ENCODE measurements at places on chromosomes 6 and 20. TPM values are rescaled to one million over a fixed set of nuclear protein-coding genes. Genes with fewer than 3 reads are reported as not detected.

- DNase-seq, result no peak
Measured at GRCh38 chr20:55173601-55174000, 698.2 kb downstream of the DOK5 start.

- no peak for DNase-seq
Measured at GRCh38 chr6:11356404-11357155, 124.1 kb upstream of the NEDD9 start.

The CST1 gene
- total RNA-seq, result not detected

DNA sequence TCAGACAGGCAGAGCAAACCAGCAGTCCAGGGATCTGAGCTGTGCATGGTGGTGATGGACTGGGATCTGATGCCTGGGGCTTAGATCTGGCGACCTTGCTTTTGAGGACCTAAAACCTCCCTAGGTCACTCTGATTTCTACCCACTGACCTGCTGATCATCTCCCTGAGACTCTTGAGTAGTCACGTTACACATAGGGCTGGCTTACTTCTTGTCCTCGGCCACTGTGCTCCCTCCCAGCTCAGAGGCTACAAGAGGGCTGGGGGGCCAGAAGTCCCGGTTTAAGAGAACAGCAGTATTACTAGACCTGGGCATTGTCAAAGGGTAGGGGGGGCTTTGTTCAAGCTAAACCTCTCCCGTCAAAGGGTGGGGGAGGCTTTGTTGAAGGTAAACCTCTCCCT lies 5.5 kb downstream of the DYNLT1 start:
- no peak for DNase-seq

DNA sequence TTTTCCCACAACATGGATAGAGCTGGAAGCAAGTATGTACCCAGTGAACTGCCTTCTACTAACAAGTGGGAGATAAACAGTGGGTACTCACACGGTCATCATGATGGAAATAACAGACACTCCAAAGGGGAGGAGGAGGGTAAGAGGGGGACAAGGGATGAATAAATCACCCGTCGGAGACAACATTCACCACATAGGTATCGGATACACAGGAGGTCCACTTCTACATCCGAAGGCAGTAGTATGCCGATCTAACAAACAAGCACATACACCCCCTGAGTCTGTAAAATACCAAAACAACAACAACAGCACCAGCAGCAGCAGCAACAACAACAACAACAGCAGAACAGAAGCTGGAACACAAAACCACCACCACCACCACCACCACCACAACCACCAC lies 1943.2 kb upstream of the DEFB115 start:
- DNase-seq, result no peak

GRCh38 chr6:77536701-77537100 lies 73.4 kb upstream of the HTR1B start:
- DNase-seq, result no peak

DNA sequence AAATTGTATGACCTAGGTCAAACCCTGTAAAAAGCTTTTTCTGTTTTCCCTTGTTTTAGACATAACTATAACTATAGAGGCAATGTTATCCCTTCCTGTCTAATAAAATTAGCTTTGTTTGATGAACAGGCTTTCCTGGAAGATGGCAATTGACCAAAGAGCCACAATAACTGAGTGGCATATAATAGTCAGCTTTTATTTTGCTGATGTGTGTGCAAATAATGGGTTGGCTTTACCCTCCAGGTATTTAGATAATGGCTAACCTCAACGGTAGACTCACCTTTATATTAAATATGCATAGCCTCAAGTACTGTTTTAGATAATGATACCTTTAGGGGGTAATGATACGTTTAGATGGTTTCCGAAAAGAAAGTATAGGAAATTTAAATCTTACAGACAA lies 15.0 kb downstream of the TBXT start:
- DNase-seq, result no peak

The CRISP1 gene
- not detected for total RNA-seq

GRCh38 chr20:62331347-62331746 lies 28.6 kb downstream of the ADRM1 start:
- no peak for DNase-seq

- peak; percentile 81 for DNase-seq
Measured at GRCh38 chr6:74598462-74599393, 607.1 kb downstream of the COL12A1 start.

The BRD2 gene
- 160 TPM for total RNA-seq

- no peak for DNase-seq
Measured at GRCh38 chr6:100404051-100404450, 60.7 kb downstream of the SIM1 start.

The ANGPT4 gene
- total RNA-seq, result not detected

- no peak for DNase-seq
Measured at GRCh38 chr6:166495487-166496314, 90.8 kb downstream of the RAMACL start.

- no peak for DNase-seq
Measured at GRCh38 chr6:63571361-63572043, 778 bp upstream of the LOC128125822 start.

DNA sequence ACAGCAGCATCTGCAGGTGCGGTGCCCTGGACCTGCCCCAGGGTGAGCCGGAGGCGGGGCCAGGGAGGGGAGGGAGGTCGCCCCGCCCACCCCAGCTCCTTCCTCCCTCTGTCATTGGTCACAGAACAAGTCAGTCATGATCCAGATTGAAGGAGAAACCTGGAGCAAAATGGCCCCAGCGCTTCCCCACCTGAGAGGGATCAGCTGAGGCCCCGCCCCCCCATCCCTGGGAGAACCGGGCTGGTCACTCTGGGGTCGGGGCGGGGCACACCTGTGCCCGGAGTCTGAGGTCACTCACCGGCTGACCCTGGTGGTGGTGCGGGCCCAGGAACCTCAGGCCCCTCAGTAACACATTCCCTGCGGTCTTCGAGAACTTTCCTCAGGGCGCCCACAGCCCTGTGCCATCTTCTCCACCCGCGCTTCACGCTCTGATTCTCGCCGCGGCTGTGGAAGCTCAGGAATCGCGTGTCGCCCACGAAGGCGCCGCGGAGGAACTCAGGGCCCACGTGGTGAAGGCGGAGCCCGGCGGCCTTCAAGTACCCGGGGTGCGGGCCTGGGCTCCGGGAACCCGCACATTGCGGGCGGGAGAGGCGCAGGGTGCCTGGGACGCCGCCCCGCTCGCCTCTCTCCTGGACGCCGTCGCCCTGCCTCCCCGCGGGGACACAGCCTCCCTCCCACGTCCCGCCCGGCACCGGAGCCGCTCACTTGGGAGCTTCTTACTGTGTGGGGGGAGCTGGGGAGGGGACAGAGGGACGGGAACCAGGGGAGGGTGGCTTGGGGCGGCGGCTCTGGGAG lies 36.4 kb upstream of the HLA-C start:
- no peak for DNase-seq

GRCh38 chr20:7930343-7930742 lies 9.9 kb downstream of the HAO1 start:
- DNase-seq, result no peak

- DNase-seq, result no peak
Measured at GRCh38 chr20:49701241-49701790, 12.4 kb downstream of the B4GALT5 start.

DNA sequence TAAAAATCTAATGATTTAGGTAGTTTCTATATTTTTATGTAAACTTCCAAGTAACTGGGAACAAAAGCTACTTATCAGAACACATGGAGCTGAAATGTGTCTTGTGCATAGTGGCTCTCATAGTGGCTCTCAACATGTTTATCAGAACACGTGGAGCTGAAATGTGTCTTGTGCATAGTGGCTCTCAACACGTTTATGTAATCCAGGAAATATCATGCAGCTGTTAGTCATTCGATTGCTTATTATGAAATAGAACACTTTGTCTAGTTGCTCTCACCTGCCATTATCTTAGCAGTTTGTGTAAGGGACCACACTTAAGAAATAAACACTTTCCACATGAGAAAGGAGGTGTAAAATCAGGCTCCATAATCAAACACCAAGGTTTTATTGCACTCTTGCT lies 119.2 kb upstream of the ASCC3 start:
- DNase-seq, result no peak

DNA sequence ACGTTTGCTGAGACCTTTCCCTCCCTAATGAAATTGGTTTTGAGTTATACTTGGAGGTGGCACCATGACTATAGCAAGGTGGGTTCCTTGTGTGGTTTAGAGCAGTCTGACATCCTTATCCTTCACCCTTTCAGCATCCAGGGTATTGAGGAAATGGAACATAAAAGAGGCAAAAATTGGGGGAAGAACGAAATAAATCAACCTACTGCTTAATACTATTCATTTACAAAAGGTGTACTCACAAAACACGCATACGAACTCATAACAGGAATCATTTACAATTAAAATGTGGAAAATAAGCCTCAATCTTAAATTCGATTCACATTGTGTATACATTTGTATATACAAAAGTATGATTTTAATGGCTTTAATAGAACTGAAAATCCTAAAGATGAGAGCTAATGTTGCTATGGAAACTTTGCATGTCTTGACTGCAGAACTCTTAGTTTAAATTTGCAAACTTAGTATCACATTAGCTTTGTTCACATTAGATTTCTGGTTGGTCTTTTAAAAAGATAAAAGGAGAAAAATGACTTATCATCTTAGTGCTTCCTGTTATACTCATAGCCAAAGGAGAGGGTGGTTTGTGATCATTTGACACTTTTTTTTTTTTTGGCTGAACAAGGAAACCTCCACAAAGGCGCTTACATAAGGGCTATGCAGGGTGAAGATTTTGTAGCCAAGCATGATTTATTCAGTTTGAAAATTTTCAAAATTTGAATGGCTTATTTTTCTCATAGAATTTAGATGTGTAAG lies 76.1 kb upstream of the ATXN1 start:
- no peak for DNase-seq

DNA sequence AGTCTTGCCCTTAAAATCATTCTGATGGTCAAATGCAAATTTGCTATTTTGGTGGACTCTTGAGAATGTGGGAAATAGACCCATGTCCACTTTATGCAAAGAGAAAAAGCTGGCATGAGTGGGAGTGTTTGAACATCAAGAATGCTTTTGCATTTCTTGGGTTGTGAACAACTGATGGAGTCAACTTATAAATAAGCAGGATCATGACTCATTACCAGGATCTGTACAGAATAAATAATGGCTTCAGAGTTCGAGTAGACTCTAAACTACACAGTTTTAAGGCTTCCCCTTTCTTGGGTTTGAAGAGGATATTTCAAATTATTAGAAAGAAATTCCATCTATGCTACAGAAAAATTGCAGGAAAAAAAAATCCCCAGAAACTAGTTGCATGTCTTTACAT lies 195.5 kb downstream of the EYA4 start:
- no peak for DNase-seq

DNA sequence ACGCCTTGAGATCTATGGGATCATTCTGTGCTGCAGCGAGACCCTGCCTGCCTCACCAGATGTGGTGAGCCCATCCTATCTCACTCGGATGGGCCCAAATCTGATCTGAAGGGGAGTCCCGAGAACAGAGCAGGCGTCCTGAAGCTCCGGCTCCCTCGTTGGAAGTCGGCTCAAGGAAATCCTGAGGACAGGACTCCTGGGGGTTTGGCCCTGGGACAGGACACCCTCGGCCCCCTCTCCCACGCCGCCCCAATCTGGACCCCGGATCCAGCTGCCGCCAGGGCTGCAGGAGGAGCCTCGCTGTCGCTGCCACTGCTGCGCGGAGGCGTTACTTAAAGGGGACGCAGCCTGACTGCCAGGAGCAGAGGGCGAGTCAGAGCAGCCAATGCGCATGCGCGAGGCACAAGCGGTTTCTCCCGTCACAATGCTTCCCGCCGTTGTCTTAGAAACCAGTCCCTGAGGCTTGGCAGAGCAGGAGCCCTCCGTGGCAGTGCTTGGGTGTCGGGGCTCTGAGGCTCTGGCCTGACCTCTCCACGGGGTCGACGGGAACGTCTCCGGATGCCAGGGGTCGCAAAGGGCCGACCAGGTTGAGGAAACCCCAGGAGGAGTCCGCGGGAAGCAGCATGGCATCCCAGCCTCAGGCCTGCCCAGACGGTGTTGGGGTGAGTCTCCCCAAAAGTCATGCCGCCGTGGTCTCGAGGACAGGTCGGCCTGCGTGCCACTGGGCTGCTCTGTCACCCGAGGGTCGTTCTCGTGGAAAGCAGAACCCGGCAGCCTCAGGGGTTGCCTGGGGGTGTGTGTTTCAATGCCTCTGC lies 1567.8 kb upstream of the DEFB115 start:
- no peak for DNase-seq

DNA sequence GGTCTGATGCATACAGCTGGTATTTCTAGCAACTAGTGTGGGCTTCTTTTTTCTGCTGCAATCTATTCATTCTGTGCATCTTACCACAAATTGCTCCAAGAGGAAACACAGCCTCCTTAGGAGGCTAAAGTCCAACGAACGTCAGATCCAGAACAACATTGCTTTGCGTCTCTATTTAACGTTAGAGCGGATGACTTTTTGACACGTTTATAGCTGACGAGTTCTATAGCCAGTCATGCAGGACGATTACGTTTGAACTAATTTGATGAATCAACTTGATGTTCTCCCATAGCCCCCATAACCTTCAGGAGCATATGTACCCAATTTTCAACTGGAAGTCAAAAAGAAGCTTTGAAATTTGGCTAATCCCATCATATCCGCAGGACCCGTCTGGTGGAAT lies 59.9 kb downstream of the TSHZ2 start:
- DNase-seq, result no peak

DNA sequence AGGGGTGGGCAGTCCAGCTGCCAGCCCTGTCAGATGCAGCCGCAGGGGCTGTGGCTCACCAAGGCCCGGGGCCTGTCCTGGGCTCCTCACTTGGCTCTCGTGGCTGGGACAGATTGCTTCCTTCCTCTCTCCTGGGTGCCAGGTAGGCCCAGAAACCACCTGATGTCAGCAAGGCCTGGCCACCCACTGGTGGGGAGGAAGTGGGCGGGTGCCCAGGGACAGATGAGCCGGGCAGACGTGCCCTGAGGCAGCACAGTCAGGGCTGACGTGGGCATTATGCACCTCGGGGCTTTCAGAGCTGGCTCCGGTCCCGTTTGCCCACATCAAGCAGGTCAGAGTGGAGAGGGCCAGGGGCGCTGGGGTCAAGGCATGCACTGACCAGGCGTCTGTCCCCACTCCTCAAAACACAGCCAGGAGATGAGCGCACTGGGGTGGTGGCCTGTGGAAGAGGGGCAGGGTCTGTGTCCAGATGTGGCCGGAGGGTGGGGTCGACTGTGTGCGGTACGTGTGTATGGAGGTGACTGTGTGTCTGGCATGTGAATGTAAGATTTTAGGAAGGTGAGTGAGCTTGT lies 133.2 kb upstream of the PTPN1 start:
- DNase-seq, result no peak

- DNase-seq, result peak; percentile 15
Measured at GRCh38 chr6:122422614-122423267, 23.3 kb downstream of the HSF2 start.

The MAK gene
- 0.08 TPM for total RNA-seq

The SLC32A1 gene
- total RNA-seq, result not detected

The KIF13A gene
- total RNA-seq, result 0.53 TPM

The EYA2 gene
- not detected for total RNA-seq

The RNF144B gene
- total RNA-seq, result 0.58 TPM

The CD93 gene
- total RNA-seq, result 2.6 TPM

GRCh38 chr20:8963330-8963729 lies 105.6 kb upstream of the PLCB4 start:
- no peak for DNase-seq
